ENCODE measurements at places on chromosomes 6 and 20. TPM values are rescaled to one million over a fixed set of nuclear protein-coding genes. Genes with fewer than 3 reads are reported as not detected.
A peak's percentile ranks its signal among the peaks of the same experiment; 100 is the strongest.

- peak; percentile 37 for DNase-seq
Measured at GRCh38 chr6:6856538-6857523, 250.9 kb upstream of the RREB1 start.

- no peak for DNase-seq
Measured at GRCh38 chr6:115908906-115909559, 151.7 kb downstream of the FRK start.

GRCh38 chr6:2183246-2183645, 62.2 kb downstream of the GMDS start:
- DNase-seq = no peak

GRCh38 chr6:125269328-125269985, 32.3 kb downstream of the HDDC2 start:
- no peak for DNase-seq

- DNase-seq = no peak
Measured at GRCh38 chr6:21225912-21226311, 367.6 kb upstream of the SOX4 start.

DNA sequence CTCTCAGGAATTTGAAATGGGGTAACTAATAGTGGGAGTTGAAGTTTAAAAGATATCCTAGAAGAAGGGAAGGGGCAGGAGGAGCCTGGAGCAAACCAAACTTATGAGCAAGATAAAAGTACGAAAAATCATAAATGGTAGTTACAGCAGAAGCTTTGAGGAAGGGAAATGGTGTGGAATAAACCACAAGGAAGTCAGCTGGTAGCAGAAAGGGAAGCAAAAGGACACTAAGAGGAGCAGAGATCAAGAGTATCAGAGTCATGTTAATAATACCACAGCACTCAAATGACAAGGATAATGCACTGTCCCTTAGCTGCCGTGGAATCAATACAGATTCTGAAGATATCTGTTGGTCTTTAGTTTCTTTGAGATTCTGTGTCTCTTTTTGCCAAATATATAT, 44.9 kb upstream of the CCDC28A start:
- no peak for DNase-seq

- peak; percentile 87 for DNase-seq
Measured at GRCh38 chr6:6712449-6713403, 124.2 kb downstream of the LY86 start.

- DNase-seq = peak; percentile 61
Measured at GRCh38 chr6:97697456-97697855, 414.4 kb upstream of the MMS22L start.

DNA sequence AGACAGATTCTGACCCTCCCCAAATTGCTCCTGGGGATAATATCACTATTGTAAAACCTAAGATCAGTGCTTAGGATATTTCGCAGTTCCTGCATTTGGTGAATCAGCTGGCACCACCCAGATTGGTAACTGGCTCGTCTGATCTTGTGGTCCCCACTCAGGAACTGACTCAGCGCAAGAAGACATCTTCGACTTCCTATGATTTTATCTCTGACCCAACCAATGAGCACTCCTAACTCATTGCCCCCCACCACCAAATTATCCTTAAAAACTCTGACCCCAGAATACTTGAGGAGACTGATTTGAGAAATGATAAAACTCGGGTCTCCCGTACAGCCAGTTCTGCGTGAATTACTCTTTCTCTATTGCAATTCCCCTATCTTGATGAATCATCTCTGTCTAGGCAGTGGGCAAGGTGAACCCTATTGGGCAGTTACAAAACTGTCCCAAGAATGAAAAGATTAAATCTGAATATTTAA, 55.7 kb upstream of the PRND start:
- peak; percentile 49 for DNase-seq

- DNase-seq = no peak
Measured at GRCh38 chr6:13378669-13379590, 50.6 kb upstream of the TBC1D7 start.

- peak; percentile 82 for DNase-seq
Measured at GRCh38 chr6:142152746-142153145, 5.7 kb downstream of the VTA1 start.

DNA sequence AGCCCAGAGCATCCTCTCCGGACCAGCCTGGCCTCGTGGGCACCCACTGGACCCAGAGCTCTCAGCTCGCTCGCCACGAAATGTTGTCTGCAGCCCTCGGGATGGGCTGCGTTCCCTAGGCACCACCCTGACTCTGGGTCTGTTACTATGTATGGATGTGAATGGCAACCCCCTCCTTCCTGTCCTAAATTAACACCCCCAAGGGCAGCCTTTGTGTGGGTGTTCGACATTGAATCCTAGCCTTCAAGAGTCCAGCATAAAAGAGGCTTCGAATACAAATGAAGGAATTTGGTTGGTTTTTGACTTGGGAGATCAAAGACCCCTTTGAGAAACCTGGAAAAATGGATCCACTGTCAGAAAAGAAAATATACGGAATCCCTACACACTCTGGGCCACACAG, 86.1 kb downstream of the BMP7 start:
- DNase-seq = no peak

DNA sequence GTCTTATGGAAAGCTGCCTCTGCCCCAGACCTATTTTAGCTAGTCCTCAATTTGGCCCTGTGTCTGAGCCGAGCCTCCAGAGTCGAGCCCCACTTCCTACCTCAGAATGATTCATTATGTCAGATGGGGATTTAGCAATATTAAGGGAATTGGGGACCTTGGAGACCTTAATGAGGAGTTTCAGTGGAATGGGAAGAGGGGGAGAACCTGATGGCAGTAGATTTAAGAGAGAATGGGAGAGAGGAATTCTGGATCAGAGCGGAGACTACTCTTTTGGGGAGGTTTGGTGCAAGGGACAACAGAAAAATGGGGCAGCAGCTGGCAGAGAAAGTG, 63.5 kb downstream of the EFHC1 start:
- DNase-seq = no peak

GRCh38 chr6:137536104-137536773, 42.0 kb upstream of the OLIG3 start:
- DNase-seq = no peak

DNA sequence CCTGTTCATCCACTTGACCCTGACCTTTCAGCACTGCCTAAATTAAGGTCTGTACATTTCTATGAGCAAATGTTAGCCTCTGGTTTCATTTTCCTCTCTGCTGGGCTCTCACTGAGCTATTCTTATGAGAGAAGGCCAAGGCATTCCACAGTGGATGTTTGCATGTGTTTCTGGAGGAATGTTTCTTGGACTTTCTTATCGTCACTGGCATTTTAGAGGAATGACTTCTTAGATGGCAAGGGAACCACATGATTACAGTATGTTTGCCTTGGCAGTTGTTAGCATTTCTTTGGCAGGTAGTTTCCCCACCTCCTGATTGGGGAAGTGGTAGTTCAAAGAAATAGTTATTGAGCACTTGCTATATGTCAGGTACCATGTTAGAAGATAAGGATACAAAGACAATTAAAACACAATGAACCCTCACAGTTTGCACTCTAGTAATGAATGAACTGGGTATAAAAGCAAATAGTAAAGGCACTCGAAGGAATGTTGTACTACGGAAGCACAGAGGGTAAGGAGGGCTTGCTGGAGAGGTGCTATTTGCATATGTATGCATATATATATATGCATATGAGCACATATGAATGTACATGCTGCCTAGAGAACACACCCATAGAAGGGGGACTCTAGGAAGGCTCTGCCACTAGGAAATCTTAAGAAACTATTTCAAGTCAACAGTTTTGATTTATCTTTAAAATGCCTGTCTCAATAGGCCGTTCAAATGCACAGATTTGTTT, 307.4 kb downstream of the EYA4 start:
- peak; percentile 90 for DNase-seq

DNA sequence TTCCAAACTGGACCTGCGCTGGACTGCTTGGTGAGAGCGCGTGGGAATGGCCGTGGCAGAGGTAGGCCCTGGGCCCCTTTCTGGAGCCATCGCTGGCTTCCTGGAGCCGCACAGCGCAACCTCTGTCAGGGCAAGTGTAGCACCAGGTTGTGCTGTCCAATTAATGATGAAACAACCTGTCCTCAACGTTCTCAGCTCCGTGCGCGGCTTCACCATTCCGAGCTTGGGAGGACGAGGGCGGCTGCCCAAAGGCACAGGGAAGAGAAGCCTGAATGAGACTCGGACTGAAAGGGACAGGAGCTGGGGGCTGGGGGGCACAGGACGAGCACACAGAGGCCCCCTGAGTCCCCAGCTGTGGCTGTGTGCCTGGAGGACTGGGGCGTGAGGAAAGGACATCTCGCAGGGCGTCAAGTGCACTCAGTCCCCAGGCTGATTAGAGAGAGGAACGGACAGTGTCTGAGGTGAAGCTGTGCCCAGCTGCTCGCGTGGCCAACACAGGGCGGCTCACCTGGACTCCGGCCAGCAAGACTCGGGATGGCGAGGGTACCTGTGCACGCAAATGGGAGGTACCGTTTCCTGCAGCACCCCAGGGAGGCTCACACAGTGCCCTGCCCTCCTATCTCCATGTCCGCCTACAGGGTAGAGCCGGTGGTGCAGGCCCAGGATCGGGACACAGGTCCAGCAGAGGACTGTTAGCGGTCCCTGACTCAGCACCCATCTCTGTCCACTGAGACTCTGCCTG, 403.3 kb downstream of the TAF4 start:
- no peak for DNase-seq

DNA sequence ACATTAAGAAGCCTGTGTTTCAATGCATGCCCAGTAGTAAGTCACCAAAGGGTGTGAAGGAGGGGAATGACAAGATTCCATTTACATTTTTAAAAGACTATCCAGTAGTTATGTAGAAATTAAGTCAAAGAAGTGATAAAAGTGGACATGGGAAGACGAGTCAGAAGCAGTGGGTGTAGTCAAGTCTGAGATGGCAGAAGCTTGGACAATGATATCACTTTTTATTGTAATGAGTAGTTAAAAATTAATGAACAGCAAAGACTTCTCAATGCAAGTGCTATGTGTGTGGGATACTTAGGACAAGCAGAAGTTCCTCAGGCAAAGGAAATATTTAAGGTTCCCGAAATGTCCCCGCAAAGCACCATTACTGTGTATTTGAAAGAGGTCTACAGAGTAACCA, 156.0 kb downstream of the DST start:
- DNase-seq = no peak

GRCh38 chr6:135833771-135834170, 17.7 kb upstream of the PDE7B start:
- DNase-seq = no peak

GRCh38 chr20:33645396-33645795, 16.7 kb upstream of the C20orf144 start:
- no peak for DNase-seq

GRCh38 chr6:108736002-108736361, 112.2 kb upstream of the ARMC2 start:
- DNase-seq = no peak

DNA sequence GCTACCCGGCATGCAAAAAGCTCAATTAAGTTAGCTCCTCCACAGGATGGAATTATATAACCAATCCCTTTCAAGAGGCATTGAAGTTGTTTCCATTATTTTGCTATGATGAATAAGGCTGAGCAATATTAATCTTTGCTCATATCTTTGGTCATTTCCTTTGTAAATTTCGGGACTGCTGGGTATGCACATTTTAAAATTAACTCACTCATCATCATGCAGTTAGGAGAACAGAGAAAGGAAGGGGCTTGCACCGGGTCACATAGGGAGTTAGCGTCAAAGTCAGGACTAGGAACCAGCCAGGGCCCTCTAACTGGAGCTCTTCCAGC, 430 bp upstream of the FAM110A start:
- no peak for DNase-seq

- no peak for DNase-seq
Measured at GRCh38 chr6:4364711-4365110, 229.3 kb upstream of the ECI2 start.

- DNase-seq = no peak
Measured at GRCh38 chr20:33658510-33658909, 3.6 kb upstream of the C20orf144 start.

- DNase-seq = no peak
Measured at GRCh38 chr6:130693944-130694343, 133.3 kb upstream of the SMLR1 start.

DNA sequence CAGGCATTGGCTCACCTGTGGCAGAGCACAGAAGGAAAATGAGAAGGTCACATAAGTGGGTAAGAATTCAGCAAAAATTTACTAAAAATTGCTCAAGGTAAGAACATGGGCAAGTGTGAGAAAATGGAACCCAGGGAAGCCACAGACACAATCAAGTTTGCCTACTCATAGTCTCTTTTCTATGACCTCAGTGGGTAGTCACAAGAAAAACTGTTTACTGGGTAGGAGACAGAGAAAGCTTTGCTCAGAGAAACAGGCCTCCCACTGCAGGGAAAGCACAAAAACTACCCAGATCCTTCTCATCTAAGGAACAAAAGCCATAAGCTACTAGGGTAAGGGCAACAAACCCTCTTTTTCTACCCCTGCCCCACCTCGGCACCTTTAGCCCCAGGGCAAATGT, 35.2 kb downstream of the FAM184A start:
- DNase-seq = no peak

GRCh38 chr6:73107016-73107415, 118.3 kb downstream of the KHDC1L start:
- no peak for DNase-seq

- DNase-seq = no peak
Measured at GRCh38 chr20:35496481-35496880, 33.0 kb downstream of the C20orf173 start.

- no peak for DNase-seq
Measured at GRCh38 chr20:24742436-24742835, 206.6 kb upstream of the CST7 start.

- no peak for DNase-seq
Measured at GRCh38 chr6:41561416-41561815, 15.2 kb downstream of the FOXP4 start.

- peak; percentile 23 for DNase-seq
Measured at GRCh38 chr20:43507150-43508080, at the start of gene L3MBTL1. Gene L3MBTL1, plus strand, starts transcription at chr20:43507697. Its CDS starts 5,807 bp downstream, at chr20:43513504.

The SIRPB1 gene
- total RNA-seq = 0.56 TPM

The FAM83B gene
- under 0.01 TPM for total RNA-seq

The ARMC2 gene
- total RNA-seq = 0.72 TPM

The COL12A1 gene
- total RNA-seq = 502 TPM

The SLC26A8 gene
- not detected for total RNA-seq

The HUS1B gene
- total RNA-seq = 0.56 TPM

The PHACTR1 gene
- total RNA-seq = not detected

The MEI4 gene
- not detected for total RNA-seq

The TNNC2 gene
- total RNA-seq = 0.28 TPM
